ENCODE measurements at places on chromosomes 11 and 22. TPM values are rescaled to one million over a fixed set of nuclear protein-coding genes. Genes with fewer than 3 reads are reported as not detected.

- DNase-seq: no peak
These were observed 102.8 kb upstream of the HSD17B12 start for GRCh38 chr11:43577566-43578264.

GRCh38 chr11:100865443-100866065 lies 178.5 kb downstream of the ARHGAP42 start:
- DNase-seq: no peak

DNA sequence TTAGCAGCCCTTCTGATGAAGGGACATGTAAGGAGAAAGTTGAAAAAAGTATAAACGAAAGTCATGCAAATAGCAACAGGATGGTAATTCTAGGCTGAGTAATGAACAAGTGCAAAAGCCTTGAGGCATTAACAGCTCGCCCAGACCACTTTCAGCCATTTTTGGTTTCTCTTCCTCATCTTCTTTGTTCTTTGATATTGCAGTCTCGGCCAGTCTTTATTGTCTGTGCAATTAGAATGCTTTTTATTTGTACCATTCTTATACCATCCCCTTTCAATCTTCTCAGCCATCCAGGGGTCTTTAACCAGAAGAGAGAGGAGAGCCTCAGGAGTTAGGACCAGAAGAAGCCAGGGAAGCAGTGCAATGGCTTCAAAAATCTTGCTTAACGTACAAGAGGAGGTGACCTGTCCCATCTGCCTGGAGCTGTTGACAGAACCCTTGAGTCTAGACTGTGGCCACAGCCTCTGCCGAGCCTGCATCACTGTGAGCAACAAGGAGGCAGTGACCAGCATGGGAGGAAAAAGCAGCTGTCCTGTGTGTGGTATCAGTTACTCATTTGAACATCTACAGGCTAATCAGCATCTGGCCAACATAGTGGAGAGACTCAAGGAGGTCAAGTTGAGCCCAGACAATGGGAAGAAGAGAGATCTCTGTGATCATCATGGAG lies 7.3 kb downstream of the TRIM34 start:
- DNase-seq: no peak

DNA sequence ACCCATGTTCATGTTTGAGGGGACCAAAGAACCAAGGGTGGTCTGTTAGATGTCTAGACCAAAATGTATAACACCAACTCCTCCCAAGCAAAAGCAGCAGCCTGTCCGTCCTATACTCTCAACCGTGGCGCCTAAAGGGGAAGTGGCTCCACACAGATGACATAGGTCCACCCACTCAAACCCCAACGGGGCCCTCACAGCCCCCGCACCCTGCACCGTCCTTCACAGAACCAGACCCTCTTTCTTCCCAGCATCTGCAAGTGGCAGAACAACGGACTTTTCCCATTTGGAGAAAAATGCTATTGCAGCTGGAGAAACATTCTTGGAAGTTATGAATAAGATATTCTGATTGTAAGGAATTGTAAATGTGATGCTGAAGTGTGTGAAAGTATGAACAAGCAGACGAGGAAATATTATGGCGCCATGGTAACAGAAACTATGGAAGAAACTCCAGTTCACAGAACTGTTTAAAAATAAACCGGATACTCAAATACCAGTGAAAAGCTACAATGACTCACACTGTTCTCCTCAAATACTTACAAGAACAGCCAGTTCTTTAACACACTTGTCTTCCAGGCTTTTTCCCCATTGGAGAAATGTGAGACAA lies 76.5 kb upstream of the ARFGAP3 start:
- peak; percentile 82 for DNase-seq

The EIF3M gene
- 508 TPM for total RNA-seq

The MICAL2 gene
- total RNA-seq: 55.6 TPM
